ENCODE measurements at places on chromosomes 7 and 10.

DNA sequence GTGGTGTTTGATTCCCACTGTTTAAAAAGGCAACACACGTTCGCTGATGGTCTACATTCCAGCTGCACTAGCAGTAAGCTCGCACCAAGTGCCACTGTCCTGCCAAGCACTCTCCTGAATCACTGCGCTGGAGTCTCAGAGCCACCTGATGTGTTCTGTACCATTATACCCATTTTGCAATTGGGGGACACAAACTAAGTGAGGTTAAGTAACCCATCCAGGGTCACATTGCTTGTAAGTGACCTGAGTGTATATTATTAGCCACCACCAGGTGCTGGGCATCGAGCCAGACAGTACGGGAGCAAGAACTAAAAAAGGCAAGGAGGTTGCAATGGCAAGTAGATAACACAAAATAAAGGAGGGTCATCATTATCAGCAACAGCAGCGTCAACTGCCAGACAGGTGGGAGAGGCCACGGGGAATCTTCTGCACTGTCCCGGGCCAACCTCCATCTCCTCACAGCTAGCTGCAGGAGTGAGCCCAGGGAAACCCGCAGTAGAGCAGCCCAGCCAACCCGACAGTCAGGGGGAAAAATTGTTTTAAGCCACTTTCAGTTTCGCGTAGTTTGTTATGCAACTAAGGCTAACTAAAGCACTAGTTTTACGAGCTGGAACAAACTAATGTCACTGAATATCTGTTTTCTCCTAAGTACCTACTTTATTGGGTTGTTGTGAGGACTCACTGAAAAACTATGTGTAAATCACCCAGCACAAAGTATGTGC is 712 bp upstream of the CPVL start:
- DNase-seq = no peak

DNA sequence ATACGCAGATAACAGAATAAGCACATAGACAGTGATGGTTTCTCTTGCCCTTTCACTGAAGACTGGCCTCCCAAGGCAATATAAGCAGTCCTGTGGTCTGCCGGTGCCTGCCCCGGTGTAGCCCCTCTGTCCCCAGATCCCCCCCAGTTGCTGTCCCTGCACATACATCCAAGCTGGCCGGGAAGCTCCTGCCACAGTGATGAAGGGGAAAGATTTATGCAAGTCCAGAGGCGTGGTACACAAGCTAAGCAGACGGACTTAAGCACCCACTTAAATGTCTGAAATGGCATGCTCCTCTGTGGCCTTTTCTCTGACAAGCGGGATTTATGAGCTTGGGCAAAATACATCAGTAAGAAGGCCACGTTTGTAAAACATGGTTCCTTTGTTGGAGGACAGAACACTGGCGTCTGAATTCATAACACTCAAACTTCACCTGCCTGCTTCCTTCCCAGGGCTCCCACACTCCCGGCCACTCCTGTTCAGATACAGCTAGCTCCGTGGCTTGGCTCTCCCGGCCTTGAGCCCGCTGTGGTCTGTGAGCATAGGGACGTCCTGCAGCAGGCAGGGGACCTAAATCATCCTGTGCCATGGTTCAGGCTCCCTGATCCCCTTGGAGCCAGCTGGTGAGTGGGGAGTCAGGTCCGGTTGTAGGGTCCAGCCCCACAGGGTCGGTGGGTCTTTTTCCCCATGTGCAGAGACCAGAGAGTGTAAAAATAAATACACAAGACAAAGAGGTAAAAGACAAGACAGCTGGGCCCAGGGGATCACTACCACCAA is 61.7 kb upstream of the PPP2R2D start:
- no peak for DNase-seq

DNA sequence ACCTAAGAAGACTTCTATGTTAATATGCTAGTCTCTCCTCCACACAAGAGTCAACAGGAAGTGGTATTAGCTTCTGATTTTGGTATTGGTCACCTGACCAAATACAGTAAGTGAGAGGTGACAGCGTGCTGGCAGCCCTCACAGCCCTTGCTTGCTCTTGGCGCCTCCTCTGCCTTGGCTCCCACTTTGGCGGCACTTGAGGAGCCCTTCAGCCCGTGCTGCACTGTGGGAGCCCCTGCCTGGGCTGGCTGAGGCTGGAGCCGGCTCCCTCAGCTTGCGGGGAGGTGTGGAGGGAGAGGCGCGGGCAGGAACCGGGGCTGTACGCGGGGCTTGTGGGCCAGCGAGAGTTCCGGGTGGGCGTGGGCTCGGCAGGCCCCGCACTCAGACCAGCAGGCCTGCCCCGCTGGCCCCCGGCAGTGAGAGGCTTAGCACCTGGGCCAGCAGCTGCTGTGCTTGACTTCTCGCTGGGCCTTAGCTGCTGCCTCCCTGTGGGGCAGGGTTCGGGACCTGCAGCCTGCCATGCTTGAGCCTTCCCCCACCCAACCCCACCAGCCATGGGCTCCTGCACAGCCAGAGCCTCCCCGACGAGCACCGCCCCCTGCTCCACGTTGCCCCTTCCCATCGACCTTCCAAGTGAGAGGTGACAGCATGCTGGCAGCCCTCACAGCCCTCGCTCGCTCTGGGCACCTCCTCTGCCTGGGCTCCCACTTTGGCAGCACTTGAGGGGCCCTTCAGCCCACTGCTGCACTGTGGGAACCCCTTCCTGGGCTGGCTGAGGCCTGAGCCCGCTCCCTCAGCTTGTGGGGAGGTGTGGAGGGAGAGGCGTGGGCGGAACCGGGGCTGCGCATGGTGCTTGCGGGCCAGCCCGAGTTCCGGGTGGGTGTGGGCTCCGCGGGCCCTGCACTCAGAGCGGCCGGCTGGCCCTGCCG is 4.2 kb upstream of the ACSL5 start:
- no peak for DNase-seq

GRCh38 chr7:81986723-81987470 is 217.1 kb upstream of the HGF start:
- no peak for DNase-seq

- DNase-seq = no peak
These were observed 1.1 kb upstream of the GAD2 start for GRCh38 chr10:26215396-26215934.

GRCh38 chr7:4071370-4072058 is 610.6 kb upstream of the FOXK1 start:
- DNase-seq = no peak

GRCh38 chr10:106714734-106715555 is 449.6 kb downstream of the SORCS1 start:
- DNase-seq = no peak

DNA sequence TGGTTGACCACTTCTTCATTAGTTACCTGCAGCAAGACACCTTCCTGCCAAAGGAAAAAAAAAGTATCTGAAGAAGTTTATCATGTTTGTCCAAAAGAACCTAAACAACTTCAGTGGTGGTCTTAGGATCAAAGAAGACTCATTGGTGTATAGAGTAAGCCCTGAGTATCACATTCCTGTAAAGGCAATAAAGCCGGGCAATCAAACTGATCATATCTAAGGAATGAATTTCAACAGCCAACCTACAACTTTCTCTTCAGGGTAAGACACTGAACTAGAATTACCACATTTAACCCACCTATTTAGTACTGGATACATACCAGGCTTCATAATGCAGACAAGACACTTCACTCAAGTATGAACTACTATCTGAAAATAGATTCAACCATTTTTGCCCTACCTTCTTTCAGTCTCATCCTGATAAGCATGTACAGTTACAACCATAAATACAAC is 10.1 kb downstream of the HNRNPA2B1 start:
- no peak for DNase-seq

GRCh38 chr10:12943425-12943824 is 58.1 kb downstream of the CCDC3 start:
- DNase-seq = no peak

DNA sequence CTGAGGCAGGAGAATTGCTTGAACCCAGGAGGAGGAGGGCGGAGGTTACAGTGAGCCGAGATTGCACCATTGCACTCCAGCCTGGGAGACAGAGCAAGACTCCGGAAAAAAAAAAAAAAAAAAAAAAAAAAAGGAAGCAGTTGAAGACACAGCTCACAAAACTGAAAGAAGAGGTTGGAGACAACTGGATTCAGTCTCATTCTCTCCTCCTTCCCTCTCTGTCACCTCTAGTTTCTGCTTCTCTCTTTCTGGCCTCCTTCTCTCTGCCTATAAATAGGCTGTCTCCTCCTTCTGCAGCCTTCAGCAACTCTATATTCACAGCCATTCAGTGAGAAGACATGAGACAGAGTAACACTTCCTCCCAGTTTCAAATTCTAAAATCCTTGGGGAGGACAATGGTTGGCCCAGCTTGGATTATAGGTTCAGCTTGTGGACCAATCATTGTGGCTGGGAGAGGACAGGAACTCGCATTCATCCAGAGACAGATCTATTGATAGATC is 125.6 kb upstream of the HABP2 start:
- DNase-seq = no peak

- no peak for DNase-seq
These were observed 35.6 kb downstream of the PRKAR2B start for GRCh38 chr7:107080099-107080505.

GRCh38 chr10:112140110-112140970 is 43.2 kb downstream of the GPAM start:
- peak; percentile 63 for DNase-seq

- no peak for DNase-seq
These were observed 84.3 kb downstream of the WDFY4 start for GRCh38 chr10:48768926-48769325.

DNA sequence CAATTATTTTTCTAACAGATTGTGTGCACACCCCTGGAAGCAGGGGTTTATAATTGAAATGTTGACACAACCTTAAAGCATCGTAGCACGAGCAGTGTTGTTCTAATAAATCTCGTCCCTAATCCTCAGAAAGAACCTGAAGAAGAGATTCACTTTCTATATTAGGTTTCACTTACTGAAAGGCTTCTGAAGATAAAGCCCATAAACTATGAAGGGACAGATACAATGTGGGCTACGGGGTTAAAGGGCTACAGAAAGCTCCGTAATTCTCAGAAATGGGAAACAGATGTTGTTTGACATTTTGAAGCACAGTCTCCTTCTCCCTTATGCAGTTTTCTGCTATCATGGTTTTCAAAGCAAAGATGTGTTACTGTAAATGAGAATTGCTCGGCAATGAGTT is 479.6 kb downstream of the GATA3 start:
- no peak for DNase-seq

DNA sequence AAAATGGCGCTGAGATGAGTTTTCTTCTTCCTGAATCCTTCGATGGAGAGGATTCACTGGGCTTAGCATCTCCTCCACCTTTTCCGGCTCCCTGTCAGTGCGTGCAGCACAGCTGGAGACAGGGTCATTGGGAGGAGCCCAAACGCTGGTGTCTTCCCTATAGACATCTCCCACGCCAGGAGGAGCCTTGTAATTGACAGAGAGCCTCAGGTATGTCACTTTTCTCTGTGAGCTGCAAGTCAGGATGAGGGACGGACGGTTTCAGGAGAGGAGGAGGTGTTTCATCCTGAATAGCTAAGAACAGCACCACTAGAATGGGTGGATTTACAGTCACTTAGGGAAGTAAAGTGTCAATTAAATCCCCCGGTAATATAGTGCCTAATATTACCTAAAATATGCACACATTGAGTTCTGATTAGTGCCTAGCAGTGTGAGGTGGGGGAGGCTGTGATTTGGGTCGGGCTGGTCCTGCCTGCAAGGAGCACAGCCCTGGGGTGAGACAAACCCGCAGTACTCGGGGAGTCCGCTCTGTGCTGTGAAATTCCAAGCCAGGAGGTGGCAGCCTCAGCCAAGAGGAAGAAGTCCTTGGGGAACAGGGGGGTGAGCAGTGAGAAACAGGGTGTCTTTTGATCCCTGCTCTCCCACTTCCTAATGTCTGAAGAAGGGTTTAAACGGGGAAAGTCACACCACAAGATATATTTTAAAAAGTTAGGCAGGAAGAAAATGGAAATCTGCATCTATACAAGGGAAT is 28.2 kb downstream of the IL15RA start:
- DNase-seq = peak; percentile 62

- no peak for DNase-seq
These were observed 5.9 kb upstream of the HTR5A start for GRCh38 chr7:155064186-155064585.

GRCh38 chr10:73774637-73775036 is 7.2 kb upstream of the CHCHD1 start:
- peak; percentile 23 for DNase-seq

DNA sequence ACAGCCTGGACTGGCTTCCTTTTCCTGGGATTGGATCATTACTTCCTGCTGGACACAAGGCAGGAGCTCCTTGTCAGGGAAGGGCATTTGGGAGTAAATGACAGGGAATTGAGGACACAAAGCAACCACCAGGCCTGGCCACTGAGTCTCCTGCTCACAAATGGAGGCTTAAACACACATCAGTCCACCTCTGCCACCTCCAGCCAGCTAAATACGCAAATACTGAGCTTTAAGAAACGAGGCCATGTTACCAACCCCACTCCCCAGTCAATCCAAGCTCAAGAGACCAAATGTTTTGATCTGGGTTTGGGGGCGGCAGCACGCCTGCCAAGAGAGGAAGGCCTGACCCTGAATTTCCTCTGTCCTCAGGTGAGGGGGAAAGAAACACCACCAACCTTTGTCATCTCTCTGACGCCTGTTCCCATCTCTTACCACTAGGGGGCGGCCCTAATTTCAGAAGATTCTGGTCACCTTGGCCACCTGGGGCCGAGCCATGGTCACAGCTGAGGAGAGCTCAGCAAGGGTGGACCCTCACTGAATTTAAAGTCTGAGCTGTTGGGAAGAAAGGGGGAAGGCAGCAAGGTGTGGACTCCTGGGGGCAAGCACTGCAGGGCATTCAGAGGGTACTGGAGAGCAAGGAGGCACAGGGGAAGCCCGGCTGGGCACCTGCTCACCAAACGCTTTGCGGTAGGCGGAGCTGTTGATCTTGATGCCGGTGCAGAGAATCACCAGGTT is 16.5 kb downstream of the AIFM2 start:
- DNase-seq = peak; percentile 64

DNA sequence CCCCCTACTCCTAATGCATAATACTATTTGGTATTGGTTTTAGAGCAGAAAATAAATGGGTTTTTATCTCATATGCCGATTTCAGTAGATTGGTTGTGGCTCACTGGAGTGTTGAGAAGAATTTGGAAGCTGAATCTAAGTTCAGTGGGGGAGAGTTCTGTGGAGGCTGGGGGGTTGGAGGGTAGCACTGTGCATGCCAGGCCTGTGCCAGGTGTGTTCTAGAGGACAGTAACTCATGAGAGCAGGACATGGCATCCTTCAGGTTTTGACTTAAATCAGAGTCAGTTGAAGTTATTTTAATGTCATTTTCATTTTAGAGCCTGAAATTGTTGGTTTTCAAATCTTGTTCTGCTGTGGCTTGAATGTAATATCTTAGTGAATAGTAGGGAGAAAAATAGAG is 79.5 kb downstream of the EEPD1 start:
- no peak for DNase-seq

GRCh38 chr10:69800109-69800508 is 1.6 kb upstream of the COL13A1 start:
- peak; percentile 57 for DNase-seq

DNA sequence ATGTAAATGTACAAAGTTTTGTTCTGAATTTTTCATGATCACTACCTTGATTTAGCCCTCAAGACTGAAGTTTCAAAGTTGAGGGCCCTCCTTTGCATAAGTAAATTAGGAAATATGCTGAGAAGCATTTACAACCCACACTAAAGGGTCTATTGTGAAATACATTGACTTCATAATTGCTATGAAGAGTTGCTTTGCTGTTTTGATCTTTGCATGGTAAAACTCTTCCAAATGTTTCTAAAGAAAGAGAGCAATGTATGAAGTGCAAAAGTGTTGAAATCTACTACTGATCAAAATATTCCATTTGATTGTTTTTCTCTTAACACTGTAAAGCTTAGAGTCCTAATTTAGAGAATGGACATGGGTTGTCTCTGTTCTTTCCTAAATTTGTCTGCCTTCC is 77.2 kb downstream of the C7orf25 start:
- no peak for DNase-seq

- DNase-seq = no peak
These were observed 34.7 kb downstream of the GRIFIN start for GRCh38 chr7:2441430-2442058.

Data from HTR-8/SVneo (cell line).